Gastrocnemius medialis (tissue), 4 donors: ENCODE measurements at places on chromosomes 1 and 21. TPM values are rescaled to one million over a fixed set of nuclear protein-coding genes. Genes with fewer than 3 reads are reported as not detected.

DNA sequence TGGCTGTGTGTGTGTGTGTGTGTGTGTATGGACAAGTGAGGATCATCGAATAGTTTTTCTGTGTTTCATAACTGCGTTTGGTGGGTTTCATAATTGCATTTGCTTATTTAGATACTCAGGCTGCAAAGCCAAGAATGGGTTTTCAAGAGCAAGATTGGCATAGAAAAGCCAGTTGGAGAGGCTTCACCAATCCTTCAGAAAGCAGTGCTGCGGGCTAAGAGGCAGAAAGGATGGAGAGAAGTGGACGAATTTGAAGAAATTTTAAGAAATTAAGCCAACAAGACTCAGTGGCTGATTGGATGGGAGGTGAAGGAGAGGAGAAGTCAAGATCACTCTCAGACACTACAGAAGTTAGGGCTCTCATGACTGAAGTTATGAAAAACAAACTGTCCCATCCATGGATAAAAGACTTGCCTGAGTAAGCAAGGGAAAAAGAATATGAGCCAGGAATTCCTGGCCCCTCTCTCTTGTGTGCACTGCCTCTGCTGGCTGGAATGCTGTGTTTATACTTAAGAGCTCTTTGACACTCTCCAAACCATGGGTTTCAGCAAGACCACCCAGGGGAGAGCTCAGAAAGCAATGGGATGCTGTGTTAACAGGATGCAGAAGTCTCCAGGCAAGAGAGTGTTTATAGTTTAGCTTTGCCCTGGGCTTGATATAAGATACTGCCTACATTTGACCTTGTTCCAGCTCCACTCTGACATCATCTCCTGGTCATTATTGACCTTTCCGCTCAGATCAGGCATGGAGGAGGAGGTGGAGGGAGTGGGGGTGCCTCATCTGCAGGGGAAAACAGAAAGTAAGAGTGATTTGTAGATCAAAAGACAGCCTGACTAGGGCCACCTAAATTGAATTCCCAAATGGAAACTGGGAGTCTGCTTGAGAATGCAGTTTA, 232.0 kb upstream of the PLXNA2 start:
- H3K4me1 ChIP-seq = peaks cover 6% of the 10 kb centered on the region
- no peak overlapping the region for H3K27ac ChIP-seq
- H3K4me3 ChIP-seq = no peak overlapping the region
- H3K27me3 ChIP-seq = no peaks in the 10 kb centered on the region
- no peak for DNase-seq
- no peaks in the 10 kb centered on the region for H3K36me3 ChIP-seq

The IRF6 gene
- total RNA-seq = 0.42 TPM

DNA sequence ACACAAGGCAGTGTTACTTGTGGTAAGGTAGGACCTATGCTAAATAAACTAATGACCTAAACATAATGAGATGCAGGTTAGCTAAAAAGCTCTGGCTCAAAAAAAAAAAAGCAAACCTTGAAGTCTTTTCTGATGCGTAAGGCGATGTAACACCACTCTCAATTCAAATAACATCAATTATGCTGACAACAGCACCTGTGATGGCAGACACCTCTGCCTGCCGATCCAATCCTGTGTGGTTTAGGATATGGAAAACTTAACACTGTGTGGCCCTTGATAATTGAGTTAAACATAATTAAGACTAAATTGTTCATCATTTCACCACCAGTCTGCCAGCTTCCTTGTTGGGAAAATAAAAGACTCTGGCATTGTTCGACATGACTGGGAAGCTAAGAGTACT, 9.1 kb downstream of the RPAP2 start:
- DNase-seq = no peak
- no peaks in the 10 kb centered on the region for H3K27me3 ChIP-seq
- H3K4me3 ChIP-seq = no peak overlapping the region
- H3K36me3 ChIP-seq = peaks cover 43% of the 10 kb centered on the region
- H3K4me1 ChIP-seq = no peaks in the 10 kb centered on the region

GRCh38 chr1:33002006-33002405, 34.7 kb downstream of the AK2 start:
- DNase-seq = no peak
- H3K27ac ChIP-seq = no peak overlapping the region
- no peaks in the 10 kb centered on the region for H3K36me3 ChIP-seq
- H3K27me3 ChIP-seq = no peaks in the 10 kb centered on the region
- H3K4me3 ChIP-seq = no peak overlapping the region
- peaks cover 38% of the 10 kb centered on the region for H3K4me1 ChIP-seq

- no peak overlapping the region for H3K27ac ChIP-seq
- H3K4me1 ChIP-seq = no peaks in the 10 kb centered on the region
- no peak for DNase-seq
- H3K4me3 ChIP-seq = no peak overlapping the region
- no peaks in the 10 kb centered on the region for H3K36me3 ChIP-seq
- H3K27me3 ChIP-seq = no peaks in the 10 kb centered on the region
Observed at GRCh38 chr1:20320704-20321103, 30.0 kb downstream of the VWA5B1 start.

The FCN3 gene
- total RNA-seq = 15.4 TPM

The LDLRAD1 gene
- total RNA-seq = not detected

The SERINC2 gene
- total RNA-seq = 45.8 TPM

The SYNC gene
- total RNA-seq = 154 TPM

GRCh38 chr1:241715956-241716355, 63.9 kb downstream of the WDR64 start:
- no peaks in the 10 kb centered on the region for H3K36me3 ChIP-seq
- H3K4me1 ChIP-seq = no peaks in the 10 kb centered on the region
- DNase-seq = no peak
- no peaks in the 10 kb centered on the region for H3K27me3 ChIP-seq
- H3K4me3 ChIP-seq = no peak overlapping the region

DNA sequence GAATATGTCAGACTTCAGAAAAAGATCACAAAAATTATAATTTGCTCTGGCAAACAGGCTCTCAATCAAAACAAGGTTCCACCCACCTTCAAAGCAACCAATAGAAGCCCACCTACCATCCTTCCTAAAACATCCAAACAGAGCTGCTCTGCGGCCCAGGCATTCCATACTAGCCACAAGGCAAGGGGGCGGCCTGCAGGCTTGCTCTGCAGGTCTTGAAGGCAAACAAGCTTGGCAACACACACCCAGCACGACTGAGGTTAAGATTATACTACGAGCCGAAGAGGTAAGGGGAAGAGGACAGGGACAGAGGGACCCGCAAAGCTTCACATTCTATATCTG, 207.3 kb downstream of the SLC45A1 start:
- DNase-seq = no peak
- H3K36me3 ChIP-seq = no peaks in the 10 kb centered on the region
- H3K4me1 ChIP-seq = peaks cover 41% of the 10 kb centered on the region
- no peaks in the 10 kb centered on the region for H3K27me3 ChIP-seq
- H3K27ac ChIP-seq = peak overlapping the region; percentile 93

GRCh38 chr1:195236991-195237889, 1371.0 kb downstream of the KCNT2 start:
- no peaks in the 10 kb centered on the region for H3K4me1 ChIP-seq
- no peak overlapping the region for H3K27ac ChIP-seq
- H3K27me3 ChIP-seq = no peaks in the 10 kb centered on the region
- no peaks in the 10 kb centered on the region for H3K36me3 ChIP-seq

DNA sequence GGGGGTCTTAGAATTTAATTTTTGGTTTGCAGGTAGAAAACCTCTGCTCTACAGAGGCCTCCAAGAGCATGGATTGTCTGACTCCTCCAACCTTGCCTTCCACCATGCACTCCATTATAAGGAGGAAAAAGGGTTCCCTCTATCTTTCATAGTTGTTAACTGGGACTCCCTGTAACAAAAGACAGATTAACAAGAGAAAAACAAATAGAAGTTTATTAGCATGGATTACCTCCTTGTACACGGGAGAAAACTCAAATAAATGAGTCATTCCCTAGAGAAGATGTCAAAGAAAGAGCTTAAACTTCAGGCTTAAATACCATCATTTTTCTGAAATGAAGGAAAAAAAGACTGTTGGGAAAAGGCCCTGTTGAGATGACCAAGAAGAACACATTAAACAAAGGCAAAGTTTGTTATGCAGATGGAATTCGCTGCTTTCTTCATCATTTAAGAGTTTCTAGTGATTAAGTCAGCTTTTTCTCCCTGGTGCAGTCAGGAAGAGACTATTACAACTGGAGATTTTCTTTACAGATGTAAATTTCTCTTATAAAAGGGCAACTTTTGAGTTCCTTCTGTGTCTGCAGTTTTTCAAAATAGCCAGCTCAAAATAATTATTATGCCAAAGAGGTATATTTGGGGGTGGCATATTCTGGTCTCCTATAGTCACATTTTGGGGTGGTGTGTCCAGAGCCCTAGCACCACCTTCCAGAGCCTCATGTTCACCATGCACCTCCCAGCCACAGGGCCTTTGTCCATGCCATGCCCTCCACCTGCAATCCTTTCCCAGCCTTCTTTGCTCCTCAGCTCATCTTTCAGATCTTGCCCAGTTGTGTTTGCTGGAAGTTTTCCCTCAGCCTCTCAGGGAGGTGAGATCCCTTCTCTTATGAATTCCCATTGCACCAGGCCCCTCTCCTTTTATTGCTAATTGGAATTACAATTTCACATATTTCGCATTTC, 63.1 kb upstream of the KLHDC7A start:
- H3K36me3 ChIP-seq = no peaks in the 10 kb centered on the region
- no peaks in the 10 kb centered on the region for H3K27me3 ChIP-seq
- no peak for DNase-seq
- no peak overlapping the region for H3K27ac ChIP-seq
- H3K4me1 ChIP-seq = no peaks in the 10 kb centered on the region

GRCh38 chr1:184350573-184350972, 36.3 kb upstream of the C1orf21 start:
- H3K27me3 ChIP-seq = no peaks in the 10 kb centered on the region
- no peaks in the 10 kb centered on the region for H3K36me3 ChIP-seq
- no peak overlapping the region for H3K27ac ChIP-seq
- no peak overlapping the region for H3K4me3 ChIP-seq
- H3K4me1 ChIP-seq = peaks cover 9% of the 10 kb centered on the region

The TNFRSF18 gene
- not detected for total RNA-seq

The COPA gene
- 90.4 TPM for total RNA-seq

The THEM5 gene
- not detected for total RNA-seq

The PGLYRP3 gene
- not detected for total RNA-seq

The MATN1 gene
- not detected for total RNA-seq

- no peaks in the 10 kb centered on the region for H3K27me3 ChIP-seq
- H3K4me1 ChIP-seq = no peaks in the 10 kb centered on the region
- no peak overlapping the region for H3K27ac ChIP-seq
- no peak for DNase-seq
- no peak overlapping the region for H3K4me3 ChIP-seq
Observed at GRCh38 chr21:41839387-41840000, 39.6 kb downstream of the PRDM15 start.

The TGFB2 gene
- 0.56 TPM for total RNA-seq

The CAPN8 gene
- total RNA-seq = not detected

DNA sequence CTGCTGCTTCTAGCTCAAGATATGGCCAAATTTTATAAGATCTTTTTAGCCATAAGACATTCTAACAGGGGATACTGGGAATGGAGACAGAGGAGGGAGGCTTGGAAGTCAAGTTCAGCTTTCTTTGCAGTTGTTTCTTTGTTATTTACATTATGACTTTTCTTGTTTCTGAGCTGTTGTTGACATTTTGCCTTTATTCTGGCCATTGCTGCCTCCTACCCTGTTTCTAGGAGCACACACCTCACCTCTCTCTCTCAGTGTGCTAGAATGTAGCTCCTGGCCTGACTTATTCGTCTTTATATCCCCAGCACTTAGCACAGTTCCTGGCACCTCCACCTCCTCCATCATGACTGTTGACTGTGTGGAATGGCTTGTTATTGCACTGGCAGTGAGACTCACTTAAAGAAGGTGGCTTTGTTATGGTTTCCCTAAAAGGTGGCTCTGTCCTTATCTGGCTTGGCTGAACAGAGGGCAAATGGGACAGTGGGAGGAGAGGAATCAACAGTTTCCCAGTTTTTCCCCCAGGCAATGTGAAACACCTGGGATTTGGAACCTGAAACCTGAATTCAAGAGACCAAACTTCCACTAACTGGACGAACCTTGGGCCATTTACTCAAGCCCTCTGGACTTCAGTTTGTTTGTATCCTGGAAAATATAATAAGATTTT, 76.1 kb upstream of the PPP2R5A start:
- no peak for DNase-seq
- H3K27me3 ChIP-seq = no peaks in the 10 kb centered on the region
- H3K4me3 ChIP-seq = no peak overlapping the region
- peaks cover 12% of the 10 kb centered on the region for H3K4me1 ChIP-seq
- H3K36me3 ChIP-seq = no peaks in the 10 kb centered on the region

- H3K36me3 ChIP-seq = no peaks in the 10 kb centered on the region
- no peak for DNase-seq
- no peaks in the 10 kb centered on the region for H3K4me1 ChIP-seq
- no peaks in the 10 kb centered on the region for H3K27me3 ChIP-seq
- no peak overlapping the region for H3K27ac ChIP-seq
Observed at GRCh38 chr21:21406921-21407320, 408.7 kb downstream of the NCAM2 start.

The KPRP gene
- not detected for total RNA-seq

The TMEM52 gene
- total RNA-seq = 72.3 TPM

GRCh38 chr21:31326522-31327242, 17.4 kb downstream of the TIAM1 start:
- H3K4me1 ChIP-seq = no peaks in the 10 kb centered on the region
- no peak overlapping the region for H3K4me3 ChIP-seq
- H3K36me3 ChIP-seq = no peaks in the 10 kb centered on the region
- no peaks in the 10 kb centered on the region for H3K27me3 ChIP-seq
- no peak for DNase-seq
- no peak overlapping the region for H3K27ac ChIP-seq

The CYP4A11 gene
- total RNA-seq = not detected

DNA sequence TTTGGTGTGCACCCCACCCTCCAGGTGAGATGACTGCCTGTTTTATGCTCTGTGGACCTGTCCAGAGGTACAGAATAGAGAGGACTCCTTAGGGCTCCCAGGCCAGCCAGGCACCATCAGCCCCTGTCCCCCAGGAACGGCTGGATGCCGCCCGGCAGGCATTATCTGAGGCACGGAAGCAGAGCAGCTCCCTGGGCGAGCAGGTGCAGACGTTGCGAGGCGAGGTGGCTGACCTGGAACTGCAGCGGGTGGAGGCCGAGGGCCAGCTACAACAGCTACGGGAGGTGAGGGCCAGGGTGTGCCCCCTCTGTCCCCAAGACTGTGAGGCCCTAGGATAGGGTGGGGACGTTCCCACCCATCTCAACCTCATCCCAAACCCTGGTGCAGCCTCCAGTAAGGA, 10.8 kb downstream of the MFAP2 start:
- no peaks in the 10 kb centered on the region for H3K4me1 ChIP-seq
- no peaks in the 10 kb centered on the region for H3K36me3 ChIP-seq
- no peak for DNase-seq
- no peaks in the 10 kb centered on the region for H3K27me3 ChIP-seq
- no peak overlapping the region for H3K27ac ChIP-seq
- no peak overlapping the region for H3K4me3 ChIP-seq

- H3K27me3 ChIP-seq = no peaks in the 10 kb centered on the region
- DNase-seq = no peak
- H3K36me3 ChIP-seq = no peaks in the 10 kb centered on the region
- no peak overlapping the region for H3K4me3 ChIP-seq
- no peaks in the 10 kb centered on the region for H3K4me1 ChIP-seq
- no peak overlapping the region for H3K27ac ChIP-seq
Observed at GRCh38 chr1:203915811-203916210, 54.4 kb downstream of the SNRPE start.
